ENCODE measurements at places on chromosomes 2 and 18.
A peak's percentile ranks its signal among the peaks of the same experiment; 100 is the strongest.

- no peak for DNase-seq
These were observed 199.5 kb downstream of the TWIST2 start for GRCh38 chr2:239047420-239047819.

GRCh38 chr2:83899271-83899670 is 559.8 kb downstream of the SUCLG1 start:
- no peak for DNase-seq

- no peak for DNase-seq
These were observed 108.0 kb upstream of the ALKAL2 start for GRCh38 chr2:395886-396285.

- no peak for DNase-seq
These were observed 269.4 kb upstream of the NRXN1 start for GRCh38 chr2:51301381-51301780.

DNA sequence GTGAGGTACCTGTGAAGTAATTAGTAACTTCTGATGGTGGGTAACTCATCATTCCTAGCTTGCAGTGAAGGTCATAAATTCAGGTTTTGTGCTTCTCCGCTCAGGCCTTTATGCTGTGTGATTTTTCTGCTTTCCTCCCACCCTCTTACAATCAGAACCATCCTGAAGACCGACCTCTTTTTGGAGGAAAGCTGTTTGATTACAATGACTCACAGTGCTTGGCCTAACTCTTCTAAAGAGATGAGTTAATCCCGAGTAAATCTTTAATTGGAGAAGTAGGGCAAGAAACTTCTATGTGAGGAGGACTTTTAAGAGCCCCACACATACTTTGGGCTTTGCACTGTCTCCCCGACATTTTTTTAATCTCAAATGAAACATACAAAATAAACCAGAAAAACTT is 53.1 kb downstream of the TTC27 start:
- no peak for DNase-seq

DNA sequence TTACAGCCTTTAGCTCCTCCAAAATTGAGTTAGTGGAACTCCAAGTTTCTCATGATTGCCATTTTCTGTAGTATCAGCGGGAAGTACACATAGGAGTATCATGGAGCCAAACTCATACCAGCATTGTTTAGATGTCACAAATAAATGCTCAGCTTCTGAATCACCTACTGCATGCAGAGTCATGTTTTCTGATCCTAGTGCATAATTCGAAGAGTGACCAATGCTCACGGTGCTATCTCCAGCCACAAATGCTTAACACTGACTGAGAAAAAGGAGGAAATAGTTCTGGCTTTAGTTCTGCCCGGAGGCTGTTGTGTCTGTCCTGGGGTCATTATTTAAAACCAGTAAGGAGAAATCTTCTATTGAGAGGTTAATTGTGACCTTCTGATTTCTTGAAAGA is 45.4 kb upstream of the LRATD1 start:
- no peak for DNase-seq

GRCh38 chr18:59377613-59378337 is 18.7 kb upstream of the LMAN1 start:
- no peak for DNase-seq

DNA sequence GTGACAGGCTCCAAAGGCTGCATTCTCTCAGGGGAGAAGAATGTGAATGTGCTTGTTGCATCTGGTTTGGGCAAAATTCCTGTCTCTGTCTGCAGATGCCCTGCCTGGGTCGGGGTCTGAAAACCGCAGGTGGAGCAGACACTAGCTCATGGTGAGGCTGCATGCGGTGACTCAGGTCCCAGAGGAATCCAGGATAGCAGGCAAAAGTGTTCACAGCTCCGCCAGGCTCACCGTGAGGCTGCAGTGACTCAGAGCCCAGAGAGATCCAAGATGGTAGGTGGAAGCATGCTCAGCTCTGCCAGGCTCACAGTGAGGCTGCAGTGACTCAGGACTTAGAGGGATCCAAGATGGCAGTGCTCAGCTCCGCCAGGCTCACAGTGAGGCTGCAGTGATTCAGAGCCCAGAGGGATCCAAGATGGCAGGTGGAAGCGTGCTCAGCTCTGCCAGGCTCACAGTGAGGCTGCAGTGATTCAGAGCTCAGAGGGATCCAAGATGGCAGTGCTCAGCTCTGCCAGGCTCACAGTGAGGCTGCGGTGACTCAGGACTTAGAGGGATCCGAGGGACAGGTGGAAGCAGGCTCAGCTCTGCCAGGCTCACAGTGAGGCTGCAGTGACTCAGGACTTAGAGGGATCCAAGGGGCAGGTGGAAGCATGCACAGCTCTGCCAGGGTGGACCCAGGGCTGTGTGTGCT is 200.5 kb downstream of the ACKR3 start:
- DNase-seq, result no peak

GRCh38 chr2:138536302-138536701 is 34.7 kb downstream of the SPOPL start:
- DNase-seq, result no peak

DNA sequence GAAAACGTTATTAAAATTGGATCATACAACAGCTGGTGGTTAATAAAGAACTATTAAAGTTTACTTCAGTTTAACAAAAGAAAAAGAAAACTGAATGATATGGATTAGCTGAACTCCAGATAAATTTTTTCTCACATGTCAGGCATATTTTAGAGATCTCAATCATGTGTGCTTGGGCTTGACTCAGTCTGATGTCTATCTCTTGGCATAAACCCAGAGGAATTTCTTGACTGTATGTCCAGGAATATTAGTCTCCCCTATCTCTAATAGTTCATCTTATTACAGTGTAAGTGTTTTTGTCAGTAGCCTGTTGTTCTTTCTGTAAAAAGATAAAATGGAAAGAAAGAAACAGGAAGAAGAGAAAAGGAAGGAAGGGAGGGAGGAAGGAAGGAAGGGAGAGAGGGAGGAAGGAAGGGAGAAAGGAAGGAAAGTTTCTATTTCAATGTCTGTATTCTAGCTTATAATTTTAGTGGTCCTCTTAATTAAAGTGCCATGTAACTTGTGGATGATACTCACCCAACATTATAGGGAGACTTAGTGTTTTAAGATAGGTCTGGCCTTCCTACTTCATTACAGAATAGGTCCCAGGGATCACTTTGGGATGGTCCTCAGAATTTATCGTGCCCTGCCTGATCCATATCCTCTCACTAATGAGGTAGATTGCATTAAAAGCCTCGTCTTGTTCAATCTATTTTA is 99.7 kb upstream of the UGP2 start:
- DNase-seq, result no peak

GRCh38 chr18:78679613-78680260 is 299.9 kb upstream of the SALL3 start:
- no peak for DNase-seq

DNA sequence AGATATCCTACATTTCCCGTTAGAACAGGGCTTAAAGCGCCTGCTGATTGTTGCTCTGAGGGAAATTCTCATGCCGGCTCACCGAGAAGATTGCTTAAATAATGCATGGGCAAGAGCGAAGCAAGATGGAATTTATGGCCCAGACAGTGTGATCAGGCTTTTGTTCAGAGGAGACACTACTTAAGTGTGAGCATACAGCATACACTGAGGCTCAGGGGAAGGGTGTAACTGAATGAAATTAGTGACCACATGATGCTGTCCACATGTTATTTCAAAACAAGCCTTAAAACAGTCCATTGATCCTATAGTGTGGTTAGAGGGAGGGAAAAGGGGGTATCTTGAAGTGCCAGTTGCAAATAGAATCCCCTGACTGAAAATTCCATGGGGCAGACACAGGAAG is 125.5 kb downstream of the RAPGEF4 start:
- no peak for DNase-seq

DNA sequence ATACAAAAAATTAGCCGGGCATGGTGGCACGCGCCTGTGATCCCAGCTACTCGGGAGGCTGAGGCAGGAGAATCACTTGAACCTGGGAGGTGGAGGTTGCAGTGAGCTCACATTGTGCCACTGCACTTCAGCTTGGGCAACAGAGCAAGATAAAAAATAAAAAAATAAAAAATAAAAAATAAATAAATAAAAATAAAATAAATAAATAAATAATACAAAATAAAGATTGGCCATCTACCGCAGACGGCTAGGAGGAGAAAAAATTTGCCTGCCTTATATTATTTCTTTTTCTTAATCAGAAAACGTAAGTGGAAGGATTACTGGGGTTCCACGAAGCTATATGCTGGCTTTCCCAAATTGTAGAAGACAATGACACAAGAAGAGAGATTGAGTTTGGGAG is 229.7 kb downstream of the EPHA4 start:
- DNase-seq, result no peak

DNA sequence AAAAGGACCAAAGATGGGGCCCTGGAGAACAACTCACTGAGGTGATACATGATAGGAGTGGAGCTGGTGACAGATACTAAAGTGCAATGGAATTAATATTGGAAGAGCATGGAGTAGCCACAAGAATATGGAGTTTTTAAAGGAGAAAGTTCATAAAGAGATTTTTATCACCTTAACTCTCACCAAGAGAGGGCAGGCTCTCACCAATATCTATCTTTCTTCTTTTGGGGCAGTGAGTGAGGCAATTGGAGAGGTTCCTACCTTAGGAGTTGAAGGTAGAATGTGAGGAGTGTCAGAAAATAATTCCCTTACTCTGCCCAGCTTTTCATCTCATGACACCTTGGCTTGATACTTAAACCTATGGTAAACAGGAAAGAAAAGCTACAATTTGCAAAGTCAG is 233.7 kb upstream of the CWC22 start:
- DNase-seq, result no peak

- no peak for DNase-seq
These were observed 56.7 kb downstream of the SF3B1 start for GRCh38 chr2:197378086-197378485.

- DNase-seq, result no peak
These were observed 399.8 kb upstream of the ST6GAL2 start for GRCh38 chr2:107285621-107286299.

DNA sequence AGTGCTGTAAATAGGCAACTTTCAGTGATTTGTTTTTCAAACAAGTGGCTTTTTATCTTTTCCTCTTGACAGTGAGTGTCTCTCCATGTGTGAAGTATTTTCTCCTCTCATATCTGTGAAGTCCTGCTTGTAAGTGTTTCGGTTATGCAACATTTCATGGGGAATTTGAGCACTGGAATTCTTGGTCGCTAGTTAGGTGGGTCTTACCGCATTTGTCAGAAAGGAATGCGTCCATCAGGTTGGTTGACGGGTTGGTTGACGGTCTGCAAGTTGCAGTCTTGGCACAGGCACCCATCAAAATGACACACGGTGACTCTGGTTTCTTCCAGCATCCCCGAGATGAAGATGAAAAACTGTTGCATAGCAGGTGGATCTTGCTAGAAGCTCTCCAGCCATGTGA is 109.8 kb downstream of the AGAP1 start:
- DNase-seq, result no peak

DNA sequence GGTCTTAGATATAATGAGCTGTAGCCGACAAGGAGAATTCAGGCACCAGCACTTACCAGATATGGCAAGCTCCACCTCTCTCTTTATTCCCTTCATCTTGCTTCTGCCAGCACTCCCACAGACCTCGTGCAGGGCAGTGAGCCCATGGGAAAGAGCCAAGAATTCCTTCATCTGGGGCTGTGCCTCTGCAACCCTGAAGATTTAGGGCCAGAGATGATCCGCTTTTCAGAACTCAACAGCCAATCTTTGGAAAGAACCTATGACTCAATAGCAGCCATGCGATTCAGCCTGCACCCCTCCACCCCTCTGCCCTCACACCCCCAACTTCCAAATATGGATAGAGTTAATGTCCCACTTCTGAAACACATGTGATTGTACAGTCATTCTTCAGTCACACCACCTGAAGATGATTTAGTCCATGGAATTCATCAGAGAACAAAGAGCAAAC is 533.7 kb upstream of the TNP1 start:
- no peak for DNase-seq

GRCh38 chr2:223865124-223865523 is 27.7 kb upstream of the AP1S3 start:
- DNase-seq, result peak; percentile 26

DNA sequence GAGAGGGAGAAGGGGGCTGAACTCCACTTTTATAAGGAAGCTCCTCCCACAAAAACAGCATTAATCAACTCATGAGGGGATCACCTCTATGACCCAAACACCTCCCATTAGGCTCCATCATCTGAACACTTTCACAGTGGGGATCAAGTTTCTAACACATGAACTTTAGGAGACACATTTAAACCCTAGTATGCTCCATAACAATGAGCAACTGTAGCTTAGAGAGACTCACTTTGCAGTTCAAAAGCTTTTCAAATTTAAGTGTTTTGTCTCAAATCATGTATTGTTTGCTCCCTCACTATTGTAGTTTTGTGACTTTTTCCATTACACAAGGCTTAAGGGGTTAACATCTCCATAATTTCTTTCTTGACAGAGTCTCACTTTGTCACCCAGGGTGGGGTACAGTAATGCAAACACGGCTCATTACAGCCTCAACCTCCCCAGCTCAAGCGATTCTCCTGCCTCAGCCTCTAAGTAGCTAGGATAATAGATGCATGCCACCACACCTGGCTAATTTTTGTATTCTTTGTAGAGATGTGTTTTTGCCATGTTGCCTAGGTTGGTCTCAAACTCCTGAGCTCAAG is 352.7 kb upstream of the CDH20 start:
- DNase-seq, result no peak

GRCh38 chr2:7165736-7166135 is 248.5 kb downstream of the RNF144A start:
- DNase-seq, result no peak

- no peak for DNase-seq
These were observed 18.5 kb upstream of the IGFBP5 start for GRCh38 chr2:216713691-216714336.

DNA sequence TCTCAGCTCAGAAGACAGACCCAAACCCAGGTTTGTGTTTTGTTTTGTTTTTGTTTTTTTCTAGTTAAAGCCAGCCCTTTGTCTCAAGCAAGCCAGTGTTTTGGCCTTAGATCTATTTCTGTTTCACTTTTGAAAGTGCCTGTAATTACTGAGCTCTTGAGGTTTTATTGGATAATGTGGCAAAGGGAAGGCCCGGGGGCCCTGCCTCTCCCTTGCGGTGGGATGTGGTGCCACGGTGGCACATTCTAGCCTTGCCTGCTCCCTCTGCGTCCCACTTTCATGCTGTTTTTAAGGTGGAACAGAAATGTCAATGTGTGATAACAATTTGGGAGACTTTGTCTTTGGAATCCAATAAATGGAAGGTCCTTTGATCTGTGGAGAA is 2.5 kb downstream of the HPCAL1 start:
- peak; percentile 52 for DNase-seq

- DNase-seq, result peak; percentile 52
These were observed at the start of gene WDSUB1 for GRCh38 chr2:159285929-159286708. TSS of gene WDSUB1 (minus strand) at chr2:159286703. CDS start at chr2:159283069, 3,634 bp downstream.

DNA sequence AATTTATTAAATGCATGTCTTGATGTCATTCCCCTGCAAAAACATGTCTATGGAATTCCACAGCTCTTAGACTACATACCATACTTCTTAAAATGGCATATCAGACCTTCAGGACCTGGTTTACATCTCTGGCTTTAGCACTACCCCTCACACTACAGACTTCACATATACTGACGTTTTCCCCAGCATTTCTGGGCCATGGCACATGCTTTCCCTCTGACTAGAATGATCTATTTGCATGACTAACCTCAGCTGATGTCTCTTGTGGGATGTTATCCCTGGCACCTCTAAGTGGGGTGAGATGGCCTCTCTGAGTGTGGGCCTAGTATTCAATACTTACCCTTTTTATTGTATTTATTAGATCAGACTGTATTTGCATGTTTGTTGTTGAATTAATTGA is 381.6 kb downstream of the ERBB4 start:
- no peak for DNase-seq

GRCh38 chr18:47283476-47283875 is 32.0 kb upstream of the SKOR2 start:
- DNase-seq, result no peak

Data from CD4-positive, alpha-beta T cell treated with Interleukin-17A for 4 hours (primary cell).